ENCODE measurements at places on chromosomes 2 and 18. TPM values are rescaled to one million over a fixed set of nuclear protein-coding genes. Genes with fewer than 3 reads are reported as not detected.
A peak's percentile ranks its signal among the peaks of the same experiment; 100 is the strongest.

Gene ZSWIM2
- total RNA-seq: not detected

Gene AKAIN1
- total RNA-seq: not detected

DNA sequence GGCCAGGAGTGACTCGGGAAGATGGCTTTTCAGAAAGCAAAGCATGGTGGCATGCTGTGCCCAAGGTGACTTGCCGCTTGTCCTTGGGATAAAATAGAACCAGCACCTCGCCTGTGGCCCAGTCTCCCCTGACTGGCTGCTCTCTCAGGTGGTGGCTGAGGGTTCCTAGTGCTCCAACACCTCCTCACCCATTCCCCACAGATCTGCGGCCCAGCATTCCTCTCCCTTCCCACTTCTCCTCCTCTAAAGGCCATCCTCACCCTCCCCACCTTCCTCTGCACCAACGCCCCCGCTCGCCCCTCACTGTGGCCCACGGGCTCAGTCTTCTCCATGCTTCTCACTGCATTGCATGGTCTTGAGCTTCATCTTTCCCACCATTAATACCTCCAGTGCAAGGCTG lies 132.4 kb downstream of the PXDN start:
- DNase-seq: no peak
- no peak overlapping the region for H3K4me3 ChIP-seq
- H3K4me1 ChIP-seq: no peaks in the 10 kb centered on the region
- peaks cover 9% of the 10 kb centered on the region for H3K27me3 ChIP-seq
- H3K36me3 ChIP-seq: no peaks in the 10 kb centered on the region

DNA sequence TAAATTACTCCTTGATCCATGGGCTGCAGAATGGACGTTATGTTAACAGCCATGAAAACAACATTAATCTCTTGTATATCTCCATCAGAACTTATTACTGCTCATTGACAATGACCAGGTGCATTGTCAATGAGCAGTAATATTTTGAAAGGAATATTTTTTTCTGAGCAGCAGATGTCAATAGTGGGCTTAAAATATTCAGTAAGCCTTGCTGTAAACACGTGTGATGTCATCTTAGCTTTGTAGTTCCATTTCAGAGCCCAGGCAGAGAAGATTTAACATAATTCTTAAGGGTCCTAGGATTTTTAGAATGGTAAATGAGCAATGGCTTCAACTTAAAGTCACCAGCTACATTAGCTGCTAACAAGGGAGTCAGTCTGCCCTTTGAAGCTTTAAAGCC lies 26.6 kb downstream of the CFAP210 start:
- H3K4me3 ChIP-seq: no peak overlapping the region
- H3K4me1 ChIP-seq: no peaks in the 10 kb centered on the region
- H3K27ac ChIP-seq: no peak overlapping the region
- no peak for DNase-seq
- H3K27me3 ChIP-seq: peaks cover under 1% of the 10 kb centered on the region
- no peaks in the 10 kb centered on the region for H3K36me3 ChIP-seq

- DNase-seq: peak; percentile 27
- peaks cover 44% of the 10 kb centered on the region for H3K4me1 ChIP-seq
- peak overlapping the region; percentile 92 for H3K27ac ChIP-seq
- peaks cover 10% of the 10 kb centered on the region for H3K36me3 ChIP-seq
- no peaks in the 10 kb centered on the region for H3K27me3 ChIP-seq
Measured at GRCh38 chr2:128091726-128092080, 703 bp downstream of the UGGT1 start.
